Epithelial cell of prostate (primary cell): ENCODE measurements at places on chromosomes 3 and 15.

DNA sequence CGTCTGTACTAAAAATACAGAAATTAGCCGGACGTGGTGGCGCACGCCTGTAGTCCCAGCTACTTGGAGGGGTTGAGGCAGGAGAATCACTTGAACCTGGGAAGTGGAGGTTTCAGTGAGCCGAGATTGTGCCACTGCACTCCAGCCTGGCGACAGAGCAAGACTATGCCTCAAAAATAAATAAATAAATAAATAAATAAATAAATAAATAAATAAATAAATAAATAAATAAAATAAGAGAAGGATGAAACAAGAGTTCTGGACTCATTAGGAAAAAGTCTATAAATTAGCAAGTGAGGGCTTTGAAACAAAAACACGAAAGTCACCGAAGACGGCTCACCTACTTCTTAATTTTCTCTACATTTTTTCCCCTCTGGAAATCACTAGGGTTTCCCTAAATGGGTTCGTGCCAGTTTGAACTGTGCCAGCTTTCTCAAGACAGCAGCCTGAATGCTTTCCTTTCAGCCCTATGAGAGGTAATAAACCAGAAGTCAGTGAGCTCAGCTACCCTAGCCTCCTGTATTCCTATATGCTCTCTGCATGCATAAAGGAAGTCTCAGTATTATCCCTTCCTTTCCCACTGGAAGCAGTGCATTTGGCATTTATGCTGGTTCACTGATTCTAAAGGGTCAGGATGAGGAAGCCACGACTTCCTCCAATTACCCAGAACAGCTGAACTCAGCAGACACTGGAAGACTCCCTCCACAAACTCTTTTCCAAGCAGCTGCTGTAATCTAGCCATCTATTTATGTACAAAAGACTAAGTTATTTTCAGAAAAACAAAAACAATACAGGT lies 266.9 kb downstream of the ZBBX start:
- no peak for DNase-seq

- no peak for DNase-seq
Observed at GRCh38 chr3:31275038-31275572, 257.6 kb upstream of the STT3B start.

DNA sequence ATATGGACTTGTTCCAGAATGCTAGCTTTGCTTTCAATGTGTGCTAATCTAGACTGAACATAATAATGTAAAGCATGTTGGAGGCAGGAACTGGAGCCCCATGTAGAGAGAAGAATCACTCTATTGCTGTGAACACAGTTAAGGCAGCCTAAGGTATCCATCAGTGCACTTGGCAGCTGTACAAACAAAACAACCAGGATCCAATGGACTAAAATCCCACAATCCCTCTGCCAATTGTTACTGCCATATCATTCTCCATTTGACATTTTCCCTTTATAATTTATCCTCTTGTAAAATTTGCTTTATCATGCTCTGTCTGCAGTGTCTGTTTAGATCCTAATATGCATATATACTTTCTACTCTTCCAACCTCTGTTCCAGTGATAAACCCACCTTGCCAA lies 756.8 kb upstream of the LMCD1 start:
- no peak for DNase-seq

DNA sequence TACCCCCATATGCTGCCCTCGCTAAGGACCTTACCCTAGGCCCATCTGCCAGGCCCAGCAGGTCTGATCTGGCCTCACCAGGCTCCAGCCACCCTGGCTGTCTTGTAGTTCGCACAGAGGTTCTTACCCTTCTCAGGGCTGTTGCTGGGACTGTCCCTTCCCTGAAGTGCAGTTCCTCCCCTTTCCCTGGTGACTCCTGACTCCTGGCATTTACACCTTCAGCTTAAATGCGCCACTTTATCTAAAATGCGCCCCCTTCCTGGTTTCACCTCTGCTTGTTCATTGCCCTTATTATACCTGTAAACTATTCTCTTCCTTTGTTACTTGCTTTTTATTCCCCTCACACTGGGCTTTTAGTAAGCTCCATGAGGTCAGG lies 835 bp upstream of the TTLL3 start:
- DNase-seq = no peak

DNA sequence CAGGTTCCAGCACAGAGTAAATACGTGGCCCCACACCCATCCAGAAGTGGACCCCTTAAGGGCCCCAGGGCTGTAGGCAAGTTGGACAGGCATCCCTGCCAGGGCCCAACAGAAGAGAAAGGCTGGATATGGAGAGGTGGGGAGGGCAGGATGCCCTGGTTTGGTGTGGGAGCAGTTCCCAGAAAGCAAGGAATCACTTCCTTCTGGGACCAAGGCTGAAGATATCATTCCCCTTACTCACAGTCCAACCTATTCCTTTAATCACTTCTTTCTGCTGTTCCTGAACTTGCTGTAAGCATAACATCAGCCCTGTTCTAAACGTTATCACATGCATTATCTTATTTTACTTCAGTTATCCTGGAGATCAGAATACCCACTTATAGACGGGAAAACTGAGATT lies 6.1 kb upstream of the MESP2 start:
- DNase-seq = no peak

GRCh38 chr3:124787476-124788195 lies 57.4 kb downstream of the UMPS start:
- DNase-seq = no peak

DNA sequence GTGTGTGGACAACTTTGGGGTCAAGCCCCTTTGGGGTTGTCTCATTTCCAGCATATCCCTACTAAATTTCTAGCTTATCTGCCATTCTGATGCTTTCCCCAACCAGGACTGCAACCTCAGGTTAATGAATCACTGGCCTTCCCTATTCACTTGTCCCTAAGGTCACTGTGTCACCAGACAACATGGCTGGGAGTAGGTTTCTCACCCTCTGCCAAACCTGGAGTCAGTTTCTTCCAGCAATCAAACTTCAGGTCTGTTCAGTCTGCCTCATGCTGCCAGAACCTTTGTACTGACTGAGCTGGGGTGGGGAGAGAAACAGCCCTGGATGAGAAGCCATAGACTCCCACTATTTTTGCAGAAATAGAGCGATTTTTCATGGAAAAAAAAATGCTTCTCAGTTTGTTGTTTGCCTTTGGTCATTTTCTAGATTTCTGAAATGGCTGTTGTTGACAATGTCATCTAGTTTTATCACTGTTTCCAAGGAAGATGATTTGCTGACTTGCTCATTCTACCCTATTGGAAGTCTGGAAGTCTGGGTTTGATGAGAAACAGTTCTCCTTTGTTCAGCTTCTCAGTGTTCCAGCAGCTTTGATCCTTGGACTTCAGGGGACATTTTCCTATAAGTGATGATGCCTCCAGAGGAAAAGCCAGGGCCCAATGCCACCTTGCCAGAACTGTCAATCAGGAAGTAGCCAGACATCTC lies 74.8 kb upstream of the IL12A start:
- no peak for DNase-seq

- DNase-seq = no peak
Observed at GRCh38 chr15:49898575-49899283, 220.3 kb downstream of the ATP8B4 start.

- DNase-seq = no peak
Observed at GRCh38 chr3:74301056-74301455, 313.4 kb downstream of the CNTN3 start.

DNA sequence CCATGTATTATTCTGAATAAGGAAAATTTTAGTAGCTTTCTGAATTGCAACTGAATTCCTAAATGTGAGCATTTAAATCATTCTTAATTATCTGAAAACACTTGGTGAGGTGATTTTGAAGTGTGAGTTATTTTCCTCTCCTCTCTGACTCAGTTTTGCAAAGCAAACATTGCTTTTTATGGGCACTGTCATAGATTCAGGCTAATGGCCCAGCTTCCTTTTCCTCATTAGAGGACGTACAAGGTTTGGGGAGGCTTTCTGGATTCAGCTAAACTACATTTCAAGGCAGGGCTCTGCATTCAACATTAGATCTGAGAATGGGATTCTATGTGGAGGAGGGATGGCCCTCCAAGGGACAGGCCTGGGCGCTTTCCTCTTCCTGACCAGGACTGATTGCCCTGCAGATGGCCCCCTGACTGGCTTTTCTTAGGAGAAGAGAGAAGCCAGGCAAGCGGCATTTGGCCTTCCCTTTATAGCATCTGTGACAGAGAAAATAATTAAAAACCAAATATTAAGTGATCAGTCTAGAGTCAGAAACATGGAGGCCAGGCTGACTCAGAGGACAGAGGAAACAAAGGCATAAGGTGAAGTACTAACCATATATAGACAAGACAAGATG lies 53.0 kb upstream of the STXBP5L start:
- DNase-seq = no peak

- DNase-seq = no peak
Observed at GRCh38 chr3:119800844-119801243, 18.9 kb downstream of the NR1I2 start.

- no peak for DNase-seq
Observed at GRCh38 chr3:45756055-45756454, 40.3 kb downstream of the SLC6A20 start.

- DNase-seq = no peak
Observed at GRCh38 chr3:37718632-37719031, 143.0 kb upstream of the CTDSPL start.

DNA sequence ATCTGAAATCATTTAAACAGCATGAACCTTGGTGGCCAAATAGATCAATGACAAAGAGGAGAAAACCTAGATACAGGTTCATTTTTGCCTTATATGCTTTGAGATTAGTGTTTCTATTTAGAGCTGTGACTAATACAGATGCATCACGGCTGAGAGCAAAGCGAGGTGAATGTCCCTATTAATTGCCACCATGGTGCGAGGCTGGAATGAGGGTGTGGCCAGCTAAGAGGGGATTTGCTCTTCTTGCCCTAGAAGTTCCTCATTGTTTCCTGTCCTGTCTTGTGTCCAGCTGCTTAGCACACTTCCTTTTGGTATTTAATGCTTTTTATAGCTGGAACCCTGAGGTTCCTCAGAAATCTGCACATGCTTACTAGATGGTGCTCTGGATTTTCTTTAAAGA lies 339.1 kb upstream of the RGMA start:
- DNase-seq = peak; percentile 37

GRCh38 chr3:190382082-190382481 lies 5.9 kb upstream of the CLDN16 start:
- DNase-seq = peak; percentile 96

- peak; percentile 27 for DNase-seq
Observed at GRCh38 chr3:196016485-196016884, 65.4 kb downstream of the TFRC start.

GRCh38 chr15:68874788-68875187 lies 54.1 kb upstream of the ANP32A start:
- no peak for DNase-seq

DNA sequence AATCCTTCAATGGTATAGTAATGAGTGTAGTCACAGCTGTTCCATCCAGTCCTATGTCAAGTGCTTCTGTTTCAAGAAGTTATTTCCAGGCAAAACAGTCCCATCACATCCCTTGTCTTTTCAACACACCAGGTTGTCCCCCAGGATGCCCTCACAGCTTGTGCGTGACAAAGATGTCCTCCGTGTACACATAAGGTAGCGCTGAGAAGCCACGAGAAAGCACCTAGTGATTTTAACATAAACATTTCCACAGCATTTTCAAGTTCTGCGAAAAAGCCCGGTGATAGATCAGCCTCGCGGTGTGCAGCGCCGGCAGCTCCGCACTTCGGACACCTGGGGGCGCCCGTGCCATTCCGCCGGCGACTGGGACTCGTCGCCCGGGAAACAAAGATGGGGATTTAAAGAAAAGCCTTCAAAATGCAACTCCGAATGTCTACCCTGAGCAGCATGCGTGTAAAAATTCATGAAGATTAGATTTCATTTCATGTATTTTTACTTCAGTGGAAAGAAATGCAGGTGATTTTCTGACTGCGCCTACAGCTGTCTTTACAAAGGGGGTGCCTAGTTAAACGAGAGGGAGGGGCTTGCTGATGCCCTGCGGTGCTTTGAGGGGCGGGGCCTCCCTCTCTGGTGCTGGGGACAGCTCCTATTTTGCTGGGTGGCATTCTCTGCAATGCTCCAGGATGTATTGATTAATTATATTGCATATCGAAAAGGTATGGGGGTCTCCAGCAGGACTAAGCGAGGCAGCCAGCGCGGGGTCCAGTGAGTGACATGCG lies 49.9 kb downstream of the KY start:
- peak; percentile 5 for DNase-seq

- DNase-seq = no peak
Observed at GRCh38 chr15:37044915-37045648, 55.3 kb downstream of the MEIS2 start.

DNA sequence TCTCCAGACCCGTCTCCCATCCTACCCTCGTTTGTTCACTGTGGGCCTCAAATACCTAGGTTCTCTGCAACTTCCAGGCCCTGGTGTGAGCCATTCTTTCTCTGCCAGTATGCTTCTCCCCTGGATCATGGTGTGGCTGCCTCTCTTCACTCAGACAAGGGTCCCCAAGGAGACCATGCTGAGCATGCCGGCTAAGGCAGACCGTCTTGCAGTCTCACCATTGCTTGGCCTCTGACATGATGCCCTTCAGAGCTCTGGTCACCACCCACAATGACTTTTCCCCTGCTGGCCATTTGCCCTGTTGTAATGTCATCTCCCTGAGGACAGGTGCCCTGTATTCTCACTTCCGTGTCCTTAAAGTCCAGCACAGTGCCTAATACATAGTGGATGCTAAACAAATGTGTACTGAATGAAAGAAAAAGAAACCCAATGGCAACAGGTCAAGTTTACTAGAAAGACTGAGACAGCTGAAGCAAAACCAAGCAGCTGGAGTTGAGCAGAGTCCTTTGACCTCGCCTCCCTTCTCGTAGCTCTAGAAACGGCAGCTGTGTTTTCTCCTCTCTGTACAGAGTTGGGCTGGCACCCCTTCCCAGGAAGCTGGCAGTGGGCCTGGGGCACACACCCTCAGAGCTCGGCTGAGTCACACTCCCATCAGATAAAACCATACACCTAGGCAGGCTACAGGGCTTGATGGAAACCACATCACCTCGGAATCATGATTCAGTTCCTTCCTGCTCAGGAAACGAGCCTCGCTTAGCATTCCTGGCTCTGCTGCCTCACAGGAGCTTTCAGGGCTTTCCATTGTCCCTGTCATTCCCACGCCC lies 8.6 kb downstream of the TLR9 start:
- peak; percentile 89 for DNase-seq

DNA sequence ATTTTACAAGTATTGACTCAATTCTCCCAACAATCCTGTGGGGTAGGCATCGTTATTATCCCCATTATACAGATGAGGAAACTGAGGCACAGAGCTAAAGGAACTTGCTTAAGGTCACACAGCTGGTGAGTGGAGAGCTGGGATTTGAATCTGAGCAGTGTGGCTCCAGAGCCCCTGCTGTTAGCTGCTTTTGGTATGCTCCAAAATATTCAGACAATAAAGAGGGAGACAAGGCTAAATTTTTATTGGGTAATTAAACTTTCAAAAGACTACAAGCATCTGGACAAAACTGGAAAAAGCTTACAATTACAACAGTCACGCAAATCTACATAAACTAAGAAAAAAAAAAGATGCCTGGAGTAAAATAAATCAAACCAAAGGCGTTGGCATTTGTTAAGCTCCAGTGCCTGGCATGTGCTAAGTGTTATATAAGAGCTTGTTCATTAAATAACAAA lies 27.7 kb downstream of the CCDC13 start:
- DNase-seq = no peak

GRCh38 chr3:49158103-49158709 lies 7.9 kb downstream of the CCDC71 start:
- no peak for DNase-seq

- no peak for DNase-seq
Observed at GRCh38 chr3:144264794-144265193, 293.2 kb downstream of the DIPK2A start.
